ENCODE measurements at places on chromosomes 13 and 19.

DNA sequence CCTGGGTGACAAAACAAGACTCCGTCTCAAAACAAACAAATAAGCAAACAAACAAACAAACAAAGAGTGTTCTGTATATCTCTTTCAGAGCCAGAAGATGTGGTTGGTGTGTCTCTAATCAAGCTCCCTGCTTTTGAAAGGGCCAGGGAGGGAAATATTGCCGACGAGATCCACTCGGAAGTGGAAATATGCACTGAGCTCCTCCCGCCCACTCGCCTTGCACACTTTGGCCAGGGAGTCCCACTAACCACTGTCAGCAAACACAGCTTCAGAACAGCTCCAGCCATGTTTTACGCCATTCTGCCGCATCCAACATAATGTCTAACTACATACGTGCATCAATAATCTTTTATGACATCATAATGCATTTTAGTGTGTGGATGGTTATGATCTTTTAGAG is 155.5 kb upstream of the VSTM2B start:
- no peak for DNase-seq

DNA sequence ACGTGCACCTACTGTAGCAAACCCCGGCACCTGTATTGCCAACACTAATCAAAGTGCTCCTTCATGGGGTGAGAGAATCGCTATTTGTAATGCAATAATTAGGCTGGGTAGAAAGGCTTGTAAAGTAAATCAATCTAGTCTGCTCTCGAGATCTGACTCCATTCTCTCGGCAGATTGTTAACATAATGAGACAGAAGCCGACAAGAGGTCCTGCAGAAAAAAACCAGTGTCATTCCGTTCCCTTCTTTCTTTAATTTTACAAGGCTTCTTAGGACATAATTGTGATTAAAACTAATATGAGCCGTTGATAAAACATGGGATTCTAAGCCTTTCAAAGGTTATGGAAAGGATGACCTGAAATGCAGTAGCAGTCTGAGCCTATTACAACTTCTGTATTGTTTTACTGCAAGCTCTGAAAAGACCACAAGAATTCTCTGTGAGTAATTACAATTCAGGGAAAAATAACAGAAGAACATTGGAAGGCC is 530.0 kb downstream of the PCDH9 start:
- DNase-seq: no peak

GRCh38 chr19:38658462-38659306 is 11.2 kb downstream of the ACTN4 start:
- DNase-seq: no peak

DNA sequence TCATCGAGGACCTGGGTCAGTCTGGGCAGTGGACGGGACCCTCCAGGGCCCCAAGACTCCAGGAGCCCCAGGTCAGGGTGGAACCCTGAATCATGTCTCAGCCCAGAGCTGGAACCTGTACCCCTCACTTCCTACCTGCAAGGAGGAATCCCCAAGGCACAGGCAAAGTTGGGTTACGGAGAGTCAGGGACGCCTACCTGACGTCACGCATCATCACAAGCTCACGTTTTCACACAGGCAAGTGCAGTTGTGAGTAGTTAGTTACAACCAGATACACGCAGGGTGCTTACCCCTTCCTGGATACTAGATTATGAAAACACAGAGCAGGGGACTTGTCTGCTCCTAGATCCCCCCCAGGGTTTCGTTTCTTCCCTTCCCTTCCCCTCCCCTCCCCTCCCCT is 1.9 kb downstream of the RETN start:
- no peak for DNase-seq

- DNase-seq: no peak
Observed at GRCh38 chr13:43196086-43196621, 172.8 kb downstream of the DNAJC15 start.

GRCh38 chr19:44803442-44804428 is 5.2 kb upstream of the BCAM start:
- no peak for DNase-seq

GRCh38 chr13:94053986-94054593 is 425.4 kb downstream of the DCT start:
- no peak for DNase-seq

DNA sequence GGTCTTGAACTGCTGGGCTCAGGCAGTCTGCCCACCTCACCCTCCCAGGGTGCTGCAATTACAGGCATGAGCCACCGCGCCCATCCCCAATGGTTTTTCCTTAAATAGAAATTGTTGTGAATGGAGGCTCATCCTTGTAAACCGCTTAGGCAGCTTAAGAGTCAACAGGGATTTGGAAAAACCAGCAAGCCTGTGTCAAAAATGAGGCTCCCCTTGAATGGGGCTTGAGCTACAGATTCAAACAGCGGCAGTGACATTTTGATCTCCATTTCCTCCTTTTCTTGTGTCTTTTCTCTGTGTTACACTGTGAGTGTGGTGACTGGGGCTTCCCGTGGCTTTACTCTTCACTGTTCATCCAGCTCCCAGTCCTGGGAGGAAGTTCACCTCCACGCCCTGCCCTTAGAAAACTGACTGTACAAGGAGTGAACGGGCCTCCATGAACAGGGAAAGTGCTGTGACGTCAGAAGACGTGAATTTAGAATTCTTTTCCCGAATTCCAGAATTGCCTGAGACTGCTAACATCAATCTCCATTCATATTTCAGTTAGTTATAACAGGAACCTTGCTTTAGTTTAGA is 15.3 kb upstream of the RAB8A start:
- no peak for DNase-seq

- no peak for DNase-seq
Observed at GRCh38 chr19:13978351-13979243, 26.3 kb downstream of the DCAF15 start.

DNA sequence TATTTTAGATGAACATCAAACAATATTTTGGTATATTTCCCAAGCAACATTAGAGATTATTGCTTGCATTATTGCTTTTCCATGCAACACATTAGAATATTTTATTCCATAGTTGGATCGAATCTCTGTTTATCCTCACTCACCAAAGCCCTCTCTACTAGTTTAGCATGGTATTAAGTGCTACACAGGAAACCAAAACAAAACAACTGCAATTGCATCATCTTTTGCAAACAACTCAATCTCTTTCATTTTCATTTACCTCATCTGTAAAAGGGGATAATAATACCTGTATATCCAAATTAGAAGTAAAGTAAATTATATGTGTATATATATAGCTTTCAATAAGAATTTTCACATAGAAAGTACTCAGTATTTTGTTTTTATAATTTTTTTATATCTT is 147.8 kb upstream of the PCDH9 start:
- no peak for DNase-seq

DNA sequence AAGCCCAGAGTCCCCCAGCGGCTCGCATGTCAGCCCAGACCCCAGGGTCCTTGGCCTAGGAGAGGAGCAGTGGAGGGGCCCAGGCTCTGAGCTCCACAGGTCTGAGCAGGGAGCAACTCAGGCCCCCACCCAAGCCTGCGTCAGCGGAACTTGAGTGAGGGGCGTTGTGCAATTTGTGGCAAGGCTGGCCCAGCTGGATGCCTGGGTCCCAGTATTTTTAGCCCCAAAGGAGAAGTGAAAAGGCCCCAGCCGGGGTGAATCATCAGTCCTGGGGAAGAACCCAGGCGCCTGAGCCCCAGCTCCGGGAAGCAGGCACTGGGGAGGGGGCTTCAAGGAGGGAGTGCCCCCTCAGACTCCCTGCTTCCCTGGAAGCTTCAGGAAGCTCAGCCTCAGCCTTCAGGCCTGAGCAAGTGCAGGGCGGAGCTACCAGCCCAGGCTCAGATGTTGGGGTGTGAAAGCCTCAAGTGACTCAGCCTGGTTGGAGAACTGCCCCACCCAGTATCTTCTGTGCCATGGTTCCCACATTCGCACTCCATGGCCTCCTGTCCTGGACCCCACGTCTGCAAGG is 7.2 kb downstream of the MED29 start:
- DNase-seq: no peak

DNA sequence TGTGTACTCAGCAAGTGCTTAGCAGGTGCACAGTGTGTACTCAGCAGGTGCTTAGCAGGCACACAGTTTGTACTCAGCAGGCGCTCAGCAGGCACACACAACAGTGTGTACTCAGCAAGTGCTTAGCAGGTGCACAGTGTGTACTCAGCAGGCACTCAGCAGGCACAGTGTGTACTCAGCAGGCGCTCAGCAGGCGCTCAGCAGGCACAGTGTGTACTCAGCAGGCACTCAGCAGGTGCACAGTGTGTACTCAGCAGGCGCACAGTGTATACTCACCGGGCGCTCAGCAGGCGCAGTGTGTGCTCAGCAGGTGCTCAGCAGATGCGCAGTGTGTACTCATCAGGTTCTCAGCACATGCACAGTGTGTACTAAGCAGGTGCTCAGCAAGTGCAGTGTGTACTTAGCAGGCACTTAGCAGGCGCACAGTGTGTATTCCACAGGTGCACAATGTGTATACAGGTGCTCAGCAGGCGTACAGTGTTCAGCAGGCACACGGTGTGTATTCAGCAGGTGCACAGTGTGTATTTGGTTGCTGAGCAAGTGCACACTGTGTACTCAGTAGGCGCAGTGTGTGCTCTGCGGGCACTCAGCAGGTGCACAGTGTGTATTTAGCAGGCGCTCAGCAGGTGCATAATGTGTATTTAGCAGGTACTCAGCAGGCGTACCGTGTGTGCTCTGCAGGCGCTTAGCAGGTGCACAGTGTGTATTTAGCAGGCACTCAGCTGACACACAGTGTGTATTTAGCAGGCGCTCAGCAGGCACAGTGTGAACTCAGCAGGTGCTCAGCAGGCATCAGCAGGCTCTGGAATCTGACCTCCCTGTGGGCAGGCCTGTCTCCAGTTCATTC is 15.1 kb downstream of the CRTC1 start:
- no peak for DNase-seq

GRCh38 chr13:20782116-20782708 is 8.5 kb upstream of the EEF1AKMT1 start:
- DNase-seq: no peak

DNA sequence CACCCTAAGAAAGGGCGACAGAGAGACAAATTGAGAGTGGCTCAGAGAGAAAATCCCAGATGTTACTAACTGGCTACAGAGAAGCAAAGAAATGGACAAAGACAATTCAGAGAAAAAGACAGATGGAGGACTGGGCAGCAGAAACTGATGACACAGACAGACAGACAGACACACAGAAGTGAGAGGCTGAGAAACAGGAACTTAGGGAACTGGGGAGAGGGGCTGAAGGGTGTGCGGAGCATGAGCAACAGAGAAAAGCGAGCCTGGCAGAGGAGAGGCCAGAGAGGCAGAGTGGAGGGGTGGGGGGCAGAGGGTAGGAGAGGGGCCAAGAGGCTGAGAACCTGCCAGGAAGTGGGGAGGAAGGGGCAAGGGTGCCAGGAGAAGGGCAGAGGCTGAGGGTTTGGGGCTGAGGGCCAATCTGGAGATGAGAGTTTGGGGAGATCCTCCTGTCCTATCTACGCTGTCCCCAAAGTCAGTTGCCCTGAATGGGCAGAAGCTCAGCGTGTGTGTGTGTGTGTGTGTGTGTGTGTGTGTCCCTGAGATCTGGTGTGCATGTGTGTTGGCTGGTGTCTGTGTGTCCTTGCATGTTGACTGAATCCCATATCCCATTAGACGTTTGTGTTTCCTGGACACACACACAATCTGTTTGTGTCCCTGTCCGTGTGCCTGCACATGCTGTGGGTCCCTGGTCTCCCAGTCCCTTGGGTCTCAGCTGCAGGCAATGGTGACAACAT is 5.6 kb upstream of the ERFL start:
- DNase-seq: no peak

- DNase-seq: no peak
Observed at GRCh38 chr13:41939398-41939797, 21.5 kb downstream of the VWA8 start.

GRCh38 chr13:102402290-102402689 is 442 bp upstream of the FGF14 start:
- DNase-seq: no peak

GRCh38 chr13:28658539-28658795 is 463 bp upstream of the POMP start:
- DNase-seq: no peak

GRCh38 chr13:26872525-26873385 is 112.2 kb upstream of the GPR12 start:
- DNase-seq: peak; percentile 10

- DNase-seq: no peak
Observed at GRCh38 chr13:34637138-34637537, 304.9 kb upstream of the NBEA start.

- no peak for DNase-seq
Observed at GRCh38 chr19:40630571-40631160, 29.5 kb downstream of the LTBP4 start.

GRCh38 chr13:84739021-84739420 is 856.7 kb upstream of the SLITRK1 start:
- no peak for DNase-seq

DNA sequence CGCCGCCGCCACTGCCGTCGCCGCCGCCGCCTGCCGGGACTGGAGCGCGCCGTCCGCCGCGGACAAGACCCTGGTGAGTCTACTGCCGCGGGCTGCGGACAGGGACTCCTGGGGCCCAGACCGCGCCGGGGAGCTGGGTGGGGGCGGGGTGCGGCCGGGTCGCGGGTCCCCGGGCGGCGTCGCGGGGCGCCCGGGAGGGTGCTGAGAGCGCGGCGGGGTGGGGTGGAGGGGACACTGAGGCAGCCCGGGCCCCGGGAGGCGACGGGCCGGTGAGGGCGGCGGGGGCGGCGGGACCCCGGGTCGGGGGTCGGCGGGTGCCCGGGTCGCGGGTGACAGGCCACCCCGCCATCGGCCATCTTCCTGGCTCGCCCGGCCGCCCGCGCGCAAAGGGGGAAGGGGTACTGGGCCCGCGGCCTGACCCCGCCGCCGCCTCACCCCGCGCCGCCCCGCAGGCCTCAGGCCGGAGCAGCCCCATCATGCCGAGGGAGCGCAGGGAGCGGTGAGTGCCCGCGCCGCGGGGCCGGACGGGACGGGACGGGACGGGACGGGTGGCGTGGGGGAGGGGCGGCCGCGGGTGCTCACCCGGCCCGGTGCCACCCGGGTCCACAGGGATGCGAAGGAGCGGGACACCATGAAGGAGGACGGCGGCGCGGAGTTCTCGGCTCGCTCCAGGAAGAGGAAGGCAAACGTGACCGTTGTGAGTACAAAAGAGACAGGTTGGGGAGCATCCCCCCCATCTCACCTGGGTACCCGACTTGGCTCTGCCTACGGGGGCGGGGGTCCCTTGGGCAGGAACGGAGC is 489 bp downstream of the CCNE1 start:
- DNase-seq: no peak

- DNase-seq: no peak
Observed at GRCh38 chr19:17325133-17325532, 9.5 kb downstream of the ANO8 start.

- peak; percentile 66 for DNase-seq
Observed at GRCh38 chr19:913080-913748, at the start of gene R3HDM4. Gene R3HDM4 (minus strand): TSS chr19:913219. CDS start chr19:913157, 62 bp downstream.

DNA sequence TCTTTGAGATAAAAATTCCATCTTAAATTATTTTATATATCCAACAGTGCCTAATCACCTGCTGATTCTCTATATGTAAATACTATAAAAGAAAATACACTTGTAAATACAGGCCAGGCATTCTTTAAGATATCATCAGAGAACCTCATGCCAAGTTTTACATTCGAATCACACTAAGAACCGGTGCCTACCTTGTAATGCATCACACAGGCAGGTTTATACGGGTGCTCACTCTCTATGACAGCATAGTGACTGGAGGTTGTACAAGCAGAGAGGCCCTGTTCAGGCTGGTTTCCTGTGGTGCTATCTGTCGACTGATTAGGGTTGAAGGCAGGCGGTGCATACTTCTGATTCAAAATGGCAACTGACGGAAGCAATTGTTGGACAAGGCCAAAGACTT is 141.3 kb upstream of the FBXL3 start:
- no peak for DNase-seq

All from stimulated activated CD4-positive, alpha-beta T cell treated with anti-CD3 and anti-CD28 coated beads, Interleukin-1b, Interleukin-23, amount 100 ng/mL, for 1 hour (primary cell).